ENCODE measurements at places on chromosomes 2 and 18.
A peak's percentile ranks its signal among the peaks of the same experiment; 100 is the strongest.

DNA sequence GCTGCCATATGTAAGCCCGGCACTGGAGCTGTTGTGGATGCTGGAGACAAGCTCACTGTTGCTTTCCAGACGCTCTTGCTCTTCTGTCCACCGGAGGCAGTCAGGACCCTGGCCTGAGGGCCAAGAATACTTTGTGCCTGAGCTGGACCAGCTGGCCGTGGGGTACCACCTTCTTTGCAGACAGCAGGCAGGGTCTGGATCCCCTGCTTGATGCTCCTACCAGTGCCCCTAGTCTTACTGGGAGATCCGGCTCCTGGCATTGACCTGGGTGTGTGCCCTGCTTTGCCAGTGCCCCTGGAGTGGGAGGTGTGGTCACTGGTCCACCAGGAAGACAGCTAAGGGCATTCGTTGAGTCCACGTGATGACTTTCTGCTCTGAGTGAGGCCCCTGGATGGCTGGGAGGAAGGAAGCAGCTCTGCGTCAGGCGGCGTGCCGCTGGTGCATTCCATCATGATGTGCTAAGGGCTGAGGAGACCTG lies 59.3 kb downstream of the LRRFIP1 start:
- DNase-seq, result no peak
- H3K4me1 ChIP-seq, result peaks cover 38% of the 10 kb centered on the region
- H3K36me3 ChIP-seq, result no peaks in the 10 kb centered on the region
- H3K4me3 ChIP-seq, result no peak overlapping the region
- no peaks in the 10 kb centered on the region for H3K27me3 ChIP-seq

GRCh38 chr2:17935242-17935885 lies 56.9 kb downstream of the KCNS3 start:
- no peak for DNase-seq
- H3K4me1 ChIP-seq, result no peaks in the 10 kb centered on the region
- H3K27me3 ChIP-seq, result no peaks in the 10 kb centered on the region

GRCh38 chr2:120596191-120596811 lies 139.4 kb upstream of the GLI2 start:
- peaks cover 29% of the 10 kb centered on the region for H3K4me1 ChIP-seq
- H3K36me3 ChIP-seq, result no peaks in the 10 kb centered on the region
- H3K27me3 ChIP-seq, result no peaks in the 10 kb centered on the region
- no peak for DNase-seq
- no peak overlapping the region for H3K4me3 ChIP-seq
- peak overlapping the region; percentile 56 for H3K27ac ChIP-seq

DNA sequence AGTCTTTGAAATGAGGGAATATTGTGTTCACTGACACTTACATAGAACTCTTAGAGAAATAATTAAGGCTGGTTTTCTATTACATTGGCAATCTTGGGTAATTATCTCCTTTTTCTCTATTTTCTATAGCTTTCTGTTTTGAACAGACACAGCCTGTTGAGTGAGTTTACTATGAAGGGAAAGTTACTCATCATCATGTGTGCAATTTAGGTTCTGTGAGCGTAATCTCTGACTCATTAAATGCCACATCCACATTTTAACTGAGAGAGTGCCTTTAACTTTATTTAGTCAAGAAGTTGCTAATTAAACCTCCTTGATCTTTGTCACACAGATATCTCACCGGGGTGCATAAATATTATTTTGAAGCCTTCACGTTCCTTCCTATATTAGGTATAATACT lies 174.0 kb upstream of the SLC8A1 start:
- no peak overlapping the region for H3K4me3 ChIP-seq
- H3K36me3 ChIP-seq, result no peaks in the 10 kb centered on the region
- H3K27me3 ChIP-seq, result no peaks in the 10 kb centered on the region
- DNase-seq, result no peak
- no peak overlapping the region for H3K27ac ChIP-seq

DNA sequence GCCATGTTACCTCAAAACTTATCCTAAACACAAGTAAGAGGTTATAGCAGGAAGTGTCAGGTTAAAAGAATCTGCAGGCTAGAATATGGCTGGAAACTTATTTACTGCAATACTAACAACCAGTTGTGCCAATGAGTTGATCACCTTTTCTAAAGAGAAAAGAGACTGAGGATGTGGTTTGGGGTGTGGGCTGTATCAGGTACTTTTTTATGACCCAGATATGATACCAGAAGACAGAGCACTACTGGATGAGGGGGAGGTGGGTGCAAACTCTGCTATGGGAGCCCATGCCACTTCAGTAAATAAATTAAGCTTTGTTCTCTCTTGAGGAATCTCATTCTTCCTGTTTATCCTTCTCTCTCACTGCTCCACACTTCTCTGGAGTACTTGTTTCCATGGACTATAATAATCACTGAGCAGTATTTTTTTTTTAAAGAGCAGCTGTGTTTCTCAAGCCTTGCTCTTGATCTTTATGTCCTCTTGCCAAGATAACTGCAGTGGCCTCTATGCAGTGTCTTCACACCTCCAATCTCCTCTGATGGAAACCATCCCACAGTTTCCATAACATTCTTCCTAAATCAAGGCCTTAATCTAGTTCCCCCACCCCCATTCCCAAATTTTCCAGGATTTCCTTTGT lies 51.2 kb upstream of the NOSTRIN start:
- no peak overlapping the region for H3K27ac ChIP-seq
- DNase-seq, result no peak
- H3K4me3 ChIP-seq, result no peak overlapping the region
- no peaks in the 10 kb centered on the region for H3K27me3 ChIP-seq

DNA sequence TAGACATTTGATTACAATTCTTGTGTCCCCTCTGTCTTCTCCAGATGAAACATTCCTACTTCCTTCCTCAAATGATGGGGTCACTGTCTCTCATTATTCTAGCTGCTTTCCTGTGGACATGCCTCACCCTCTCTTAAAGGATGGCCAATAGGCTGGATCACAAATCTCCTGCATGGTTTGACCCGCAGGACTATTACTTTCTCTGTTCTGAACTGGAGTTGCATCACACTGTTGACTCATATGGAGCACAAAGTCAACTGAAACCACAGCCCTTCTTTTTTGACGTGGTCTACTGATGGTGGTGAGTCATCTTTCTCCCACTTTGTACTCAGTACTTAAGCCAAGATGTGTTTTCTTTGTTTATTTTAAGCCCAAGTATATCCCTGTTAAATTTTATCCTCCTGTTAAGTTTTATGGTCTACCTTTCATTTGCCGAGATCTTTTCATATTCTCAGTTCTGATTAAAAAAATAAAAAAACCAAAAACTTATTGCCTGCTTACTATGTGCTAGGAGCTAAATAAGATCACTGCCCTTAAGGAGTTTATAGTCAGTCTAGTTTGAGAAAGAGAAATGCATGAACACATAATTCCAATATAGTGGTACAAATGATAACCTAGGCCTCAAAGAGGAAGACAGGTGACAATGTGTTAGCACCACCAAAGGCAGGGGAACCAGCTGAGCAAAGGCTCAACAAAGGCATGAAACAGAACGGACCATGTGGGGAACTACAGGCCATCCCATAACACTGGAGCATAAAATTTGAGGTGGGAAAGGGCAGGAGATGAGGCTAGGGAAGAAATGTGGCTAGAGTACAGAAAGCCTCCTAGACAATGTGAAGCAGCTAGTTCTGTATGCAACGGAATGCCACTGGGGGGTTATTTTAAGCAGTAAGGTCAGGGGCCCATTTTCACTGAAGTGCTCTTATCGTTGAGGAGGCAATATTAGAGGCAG lies 67.6 kb upstream of the ZFP36L2 start:
- H3K4me1 ChIP-seq, result peaks cover 19% of the 10 kb centered on the region
- no peaks in the 10 kb centered on the region for H3K36me3 ChIP-seq
- peak overlapping the region; percentile 89 for H3K27ac ChIP-seq
- no peaks in the 10 kb centered on the region for H3K27me3 ChIP-seq
- H3K4me3 ChIP-seq, result no peak overlapping the region
- DNase-seq, result no peak

- no peak for DNase-seq
- no peaks in the 10 kb centered on the region for H3K36me3 ChIP-seq
- no peak overlapping the region for H3K27ac ChIP-seq
- no peak overlapping the region for H3K4me3 ChIP-seq
Observed at GRCh38 chr2:220654322-220654721, 917.8 kb downstream of the EPHA4 start.

GRCh38 chr2:143954844-143955243 lies 565.1 kb downstream of the ZEB2 start:
- no peaks in the 10 kb centered on the region for H3K27me3 ChIP-seq
- H3K36me3 ChIP-seq, result no peaks in the 10 kb centered on the region
- peaks cover 22% of the 10 kb centered on the region for H3K4me1 ChIP-seq

All from vagina (tissue), 2 donors.